ENCODE measurements at places on chromosomes 11 and 22.

DNA sequence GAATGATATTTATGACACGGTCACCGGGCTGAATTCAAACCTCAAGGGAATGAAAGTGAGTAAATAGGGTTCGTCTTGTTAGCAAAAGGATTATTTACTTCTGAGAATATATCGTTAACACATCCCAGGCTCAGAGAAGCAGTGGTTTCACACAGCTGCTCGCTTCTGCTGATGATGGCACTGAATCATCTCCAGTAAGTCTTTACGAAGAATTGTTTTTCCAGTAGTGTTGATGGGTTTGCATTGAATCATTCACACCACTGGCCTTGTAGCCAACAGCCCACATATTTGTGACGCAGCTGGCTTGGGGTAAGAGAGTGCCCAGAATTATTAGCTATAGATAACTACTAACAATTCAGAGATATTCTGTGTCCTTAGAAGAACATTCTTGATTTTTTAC, 236.3 kb downstream of the CADM1 start:
- no peak for DNase-seq

DNA sequence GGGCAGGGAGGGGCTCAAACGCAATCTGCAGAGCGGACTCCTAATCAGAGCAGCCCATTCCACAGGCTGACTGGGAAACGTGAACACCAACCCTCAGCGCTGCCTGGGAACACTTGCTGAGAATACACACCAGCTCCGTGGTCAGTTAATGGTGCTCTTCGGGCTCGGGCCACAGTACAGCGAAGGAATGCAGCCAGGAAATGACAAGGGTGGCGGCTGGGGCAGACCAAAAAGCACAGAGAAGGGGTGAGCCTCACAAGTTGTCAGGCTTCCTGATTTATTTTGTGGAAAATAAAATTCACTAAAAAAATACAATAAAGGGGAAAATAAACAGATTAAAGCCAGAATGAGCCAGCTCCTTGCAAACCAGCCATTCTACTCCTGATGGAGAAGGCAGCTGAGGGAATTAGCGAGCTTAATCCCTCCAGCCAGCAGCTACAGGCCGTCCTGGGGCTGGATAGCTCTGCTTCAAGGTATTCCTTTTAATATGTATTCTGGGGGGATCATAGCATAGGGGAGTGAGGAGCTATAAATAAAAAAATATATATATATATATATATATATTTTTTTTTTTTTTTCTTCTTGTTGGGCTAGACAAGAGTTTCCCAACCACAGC, 165.5 kb upstream of the NTM start:
- DNase-seq, result no peak

- DNase-seq, result no peak
Observed at GRCh38 chr11:6245536-6245935, 6.6 kb downstream of the CNGA4 start.

DNA sequence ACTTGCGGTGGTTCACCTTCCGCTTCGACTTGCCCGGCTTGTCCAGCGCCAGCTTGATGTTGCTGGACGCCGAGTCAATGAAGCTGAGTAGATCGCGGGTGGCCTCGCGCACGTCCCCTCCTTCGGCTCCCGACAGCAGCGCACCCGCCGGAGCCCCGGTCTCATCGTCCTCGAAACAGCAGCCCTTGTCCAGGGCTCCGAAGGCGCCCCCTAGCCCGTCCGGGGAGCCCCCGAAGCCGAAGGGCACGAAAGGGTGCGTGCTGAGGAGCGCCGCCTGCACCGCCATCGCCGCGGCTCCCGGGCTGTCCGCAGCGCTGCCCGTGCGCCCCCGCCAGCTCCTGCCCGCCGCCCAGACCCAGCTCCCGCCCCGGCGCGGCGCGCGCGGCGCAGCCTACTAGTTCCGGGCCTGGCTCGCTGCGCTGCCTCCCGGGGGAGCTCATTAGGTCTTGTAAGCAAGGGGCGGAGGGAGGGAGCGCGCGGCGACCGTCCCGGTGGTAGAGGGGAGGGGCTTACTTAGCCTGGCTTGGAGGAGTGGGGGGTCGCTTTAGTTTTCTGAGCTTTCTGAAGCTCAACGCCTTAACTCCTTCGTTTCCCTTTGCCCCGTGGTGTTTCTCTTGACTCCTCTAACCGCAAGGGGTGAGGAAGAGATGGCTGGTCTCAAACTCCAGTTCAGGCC, at the start of gene FAM181B:
Gene FAM181B (minus strand): TSS at position 421 of the 676 bp plus-strand sequence. CDS start 135 bp downstream, at position 286.
- no peak for DNase-seq

DNA sequence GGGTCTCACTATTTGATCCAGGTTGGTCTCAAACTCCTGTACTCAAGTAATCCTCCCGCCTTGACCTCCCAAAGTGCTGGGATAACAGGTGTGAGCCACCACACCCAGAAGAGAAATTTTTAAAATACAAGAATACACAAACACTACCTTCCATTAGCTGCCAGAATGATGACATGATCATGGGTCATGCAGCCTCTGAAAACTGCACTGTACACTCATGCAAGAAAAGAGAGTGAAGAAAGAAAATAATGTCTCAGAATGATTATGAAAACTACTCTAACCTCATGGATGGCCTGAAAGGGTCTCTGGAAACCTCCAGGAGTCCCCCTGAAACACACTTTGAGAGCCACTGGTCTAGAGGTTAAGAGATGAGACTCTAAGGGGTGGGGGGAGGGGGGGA, 18.8 kb downstream of the VPS37C start:
- no peak for DNase-seq

DNA sequence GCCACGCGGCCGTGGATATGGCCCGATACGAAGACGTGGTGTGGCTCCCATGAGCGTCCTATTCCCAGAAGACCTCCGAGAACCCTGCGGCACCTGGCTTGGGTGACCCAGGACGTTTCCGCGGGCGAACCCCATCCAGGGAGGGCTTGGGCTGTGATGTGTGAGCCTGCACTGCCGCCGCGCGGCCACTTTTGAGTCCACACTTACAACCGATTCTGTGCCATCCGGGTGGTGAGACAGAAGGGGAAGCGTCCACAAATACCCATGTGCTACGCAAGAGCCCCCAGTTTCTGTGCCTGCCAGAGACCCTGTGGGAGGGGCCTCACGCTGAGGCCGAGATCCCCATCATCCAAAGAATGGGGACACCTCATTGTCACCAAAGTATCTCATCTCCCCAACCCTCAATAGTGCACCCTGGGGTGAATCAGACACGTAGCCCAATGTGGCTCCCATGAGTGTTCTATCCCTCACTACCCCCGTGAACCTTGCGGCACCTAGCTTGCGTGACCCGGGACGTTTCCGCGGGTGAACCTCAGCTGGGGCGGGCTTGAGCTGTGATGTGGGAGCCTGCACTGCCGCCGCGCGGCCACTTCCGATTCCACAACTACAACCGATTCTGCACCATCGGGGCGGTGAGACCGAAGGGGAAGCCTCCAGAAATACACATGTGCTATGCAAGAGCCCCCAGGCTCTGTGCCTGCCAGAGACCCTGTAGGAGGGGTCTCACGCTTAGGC, 4.6 kb upstream of the H19 start:
- DNase-seq, result no peak

DNA sequence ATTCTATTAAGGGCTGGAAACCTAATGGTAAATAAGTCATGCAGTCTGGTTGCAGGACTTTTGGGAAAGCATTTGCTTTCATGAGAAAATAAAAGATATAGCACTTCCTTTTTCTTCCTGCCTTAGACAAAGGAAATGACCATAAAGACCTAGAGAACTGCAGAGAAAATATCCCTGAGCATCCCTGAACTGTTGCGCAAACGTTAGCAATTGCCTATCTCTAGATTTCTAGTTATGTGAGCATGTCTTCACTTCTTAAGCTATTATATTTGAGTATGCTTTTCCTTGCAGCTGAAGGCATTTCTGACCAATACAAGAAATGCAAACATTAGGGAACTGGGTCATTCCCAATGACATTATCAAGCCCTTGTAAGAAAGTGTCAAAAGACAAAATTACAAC, 110.6 kb downstream of the KIF18A start:
- DNase-seq, result no peak

DNA sequence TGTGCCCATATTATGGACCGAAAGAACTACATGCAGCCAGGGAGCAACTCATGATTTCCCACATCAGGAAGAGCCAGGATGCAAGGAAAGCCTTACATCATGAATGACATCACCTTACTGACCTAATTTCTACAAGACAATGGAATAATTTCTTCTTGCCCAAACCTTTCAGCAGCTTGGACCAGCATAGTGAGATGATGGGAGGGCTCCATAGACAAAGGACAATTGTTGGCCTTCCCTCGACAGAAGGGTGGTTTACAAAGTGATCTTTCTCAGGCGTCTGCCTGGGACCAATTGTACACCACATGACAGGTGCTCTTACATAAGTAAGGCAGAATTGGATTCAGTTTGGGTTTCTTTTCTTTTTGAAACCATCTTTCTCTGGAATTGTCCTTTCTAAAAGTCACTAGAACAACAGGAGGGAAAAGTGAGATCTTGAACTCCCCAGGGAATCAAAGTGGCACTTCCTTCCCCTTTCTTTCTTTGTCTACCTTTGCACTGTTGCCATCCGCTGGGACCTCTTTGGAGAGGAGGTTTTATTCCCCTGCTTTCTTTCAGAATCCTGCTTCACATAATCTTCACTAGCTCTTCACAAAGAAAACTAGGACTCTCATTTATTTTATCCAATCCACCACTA, 51.7 kb upstream of the PAK1 start:
- peak; percentile 27 for DNase-seq

GRCh38 chr11:40291329-40291728, 1168.1 kb downstream of the LRRC4C start:
- no peak for DNase-seq

All from COLO829 (cell line).